ENCODE measurements at places on chromosomes 12 and 14. TPM values are rescaled to one million over a fixed set of nuclear protein-coding genes. Genes with fewer than 3 reads are reported as not detected.

DNA sequence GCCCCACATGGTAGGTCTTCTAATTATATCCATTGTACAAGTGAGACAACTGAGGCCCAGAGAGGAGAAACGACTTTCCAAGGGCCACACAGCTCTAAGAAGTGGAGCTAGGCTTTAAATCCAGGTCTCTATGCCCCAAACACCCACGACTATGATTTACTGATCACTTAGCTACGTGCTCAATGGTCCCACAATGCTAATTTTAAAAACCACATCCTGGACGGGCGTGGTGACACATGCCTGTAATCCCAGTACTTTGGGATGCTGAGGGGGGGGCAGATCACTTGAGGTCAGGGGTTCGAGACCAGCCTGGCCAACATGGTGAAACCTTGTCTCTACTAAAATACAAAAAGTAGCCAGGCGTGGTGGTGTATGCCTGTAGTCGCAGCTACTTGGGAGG lies 8.4 kb upstream of the MLEC start:
- no peak overlapping the region for H3K27ac ChIP-seq
- no peak overlapping the region for H3K4me3 ChIP-seq
- no peak for DNase-seq

DNA sequence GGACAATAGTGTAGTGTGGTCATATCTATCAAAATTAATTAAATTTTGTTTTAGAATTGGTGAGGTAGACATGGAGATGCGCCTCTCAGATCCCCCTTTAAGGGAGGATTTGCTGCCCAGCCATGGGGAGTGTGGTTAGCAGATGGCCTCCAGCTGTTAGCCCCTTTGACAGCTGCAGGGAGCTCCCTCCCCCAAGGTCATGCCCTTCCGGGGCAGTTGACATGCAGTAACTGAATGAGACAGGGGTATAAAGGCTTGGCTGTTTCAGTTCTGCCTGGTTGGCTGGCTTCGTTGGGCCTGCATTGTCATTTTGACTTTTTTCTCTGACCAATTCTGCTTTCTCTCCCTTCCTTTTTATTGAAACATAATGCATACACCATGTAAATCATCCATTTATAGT lies 291.5 kb upstream of the SRRM4 start:
- no peak overlapping the region for H3K4me3 ChIP-seq
- no peak for DNase-seq
- H3K36me3 ChIP-seq: no peaks in the 10 kb centered on the region
- H3K27me3 ChIP-seq: no peaks in the 10 kb centered on the region
- no peaks in the 10 kb centered on the region for H3K4me1 ChIP-seq

GRCh38 chr14:45048385-45048784 lies 35.5 kb upstream of the PRPF39 start:
- H3K4me3 ChIP-seq: no peak overlapping the region
- no peaks in the 10 kb centered on the region for H3K27me3 ChIP-seq
- no peaks in the 10 kb centered on the region for H3K4me1 ChIP-seq
- no peak overlapping the region for H3K27ac ChIP-seq

DNA sequence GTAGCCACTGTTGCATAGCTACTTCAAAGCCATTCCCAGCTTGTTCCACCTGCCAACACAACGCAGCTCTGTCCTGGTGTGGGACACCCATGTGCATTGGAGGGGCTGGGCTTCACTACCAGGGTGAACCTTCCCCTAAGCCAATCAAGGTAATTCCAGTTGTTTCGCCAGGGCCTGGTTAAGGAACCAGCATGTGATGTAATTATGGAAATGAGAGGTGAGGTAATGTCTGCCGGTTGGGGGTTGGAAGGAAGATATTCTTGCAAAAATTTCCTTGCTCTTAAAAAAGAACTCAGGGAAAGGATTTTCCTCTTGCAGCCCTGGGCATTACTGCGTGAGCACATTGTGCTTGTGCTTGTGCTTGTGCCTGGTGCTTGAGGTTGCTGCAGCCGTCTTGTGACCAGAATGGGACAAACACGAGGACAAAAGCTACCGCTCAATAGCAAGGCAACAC lies 14.9 kb downstream of the TUBA1C start:
- H3K27ac ChIP-seq: no peak overlapping the region
- no peaks in the 10 kb centered on the region for H3K4me1 ChIP-seq
- H3K36me3 ChIP-seq: no peaks in the 10 kb centered on the region
- no peaks in the 10 kb centered on the region for H3K27me3 ChIP-seq
- H3K4me3 ChIP-seq: no peak overlapping the region

- no peak for DNase-seq
- no peaks in the 10 kb centered on the region for H3K36me3 ChIP-seq
- H3K4me3 ChIP-seq: no peak overlapping the region
- H3K27ac ChIP-seq: no peak overlapping the region
- H3K27me3 ChIP-seq: no peaks in the 10 kb centered on the region
These were observed 17.9 kb upstream of the IL22 start for GRCh38 chr12:68271346-68271745.

DNA sequence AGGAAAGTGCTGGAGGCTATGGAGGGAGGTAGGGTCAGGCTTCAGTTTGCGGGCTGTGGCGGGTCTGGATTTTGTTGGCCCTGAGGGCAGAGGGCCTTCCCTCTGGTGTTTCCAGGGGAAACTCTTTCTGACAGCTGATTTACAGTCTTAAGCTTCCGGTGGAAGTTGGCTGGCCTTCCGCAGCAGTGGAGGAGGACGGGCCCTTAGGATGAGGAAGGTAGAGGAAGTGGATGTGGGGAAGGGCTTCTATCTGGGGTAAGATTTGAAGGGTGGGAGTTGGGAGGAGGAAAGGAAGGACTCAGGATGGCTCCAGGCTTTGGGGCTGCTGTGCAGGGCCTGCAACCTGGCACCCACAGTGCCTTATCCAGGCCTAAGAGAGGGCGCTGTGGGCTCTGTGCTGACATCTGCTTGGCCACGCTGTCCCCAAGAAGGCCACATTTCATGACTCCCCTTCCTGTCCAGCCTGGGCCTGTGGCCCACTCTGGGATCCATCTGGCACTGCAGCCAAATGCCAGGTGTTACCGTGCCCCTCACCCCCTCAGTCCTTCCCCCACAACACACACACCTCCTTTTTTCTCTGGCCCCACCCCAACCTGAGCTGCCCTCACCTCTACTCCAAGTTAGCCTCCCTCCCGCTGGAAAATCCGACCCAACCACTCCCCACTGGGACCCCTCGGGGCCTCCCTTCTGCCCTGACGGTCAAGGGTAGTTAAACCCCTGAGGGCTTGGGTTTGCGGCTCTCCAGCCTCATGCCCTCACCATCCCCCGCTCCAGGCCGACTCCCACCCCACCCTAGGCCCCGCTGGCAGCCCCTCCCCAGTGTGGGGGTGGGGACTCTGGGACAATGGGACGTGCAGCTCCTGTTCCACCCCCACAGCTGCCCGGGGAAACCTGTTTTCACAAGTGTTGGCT lies 7.7 kb upstream of the PPP1R13B start:
- no peaks in the 10 kb centered on the region for H3K27me3 ChIP-seq
- no peaks in the 10 kb centered on the region for H3K36me3 ChIP-seq
- peaks cover 30% of the 10 kb centered on the region for H3K4me1 ChIP-seq
- no peak overlapping the region for H3K27ac ChIP-seq
- H3K4me3 ChIP-seq: no peak overlapping the region

- H3K4me1 ChIP-seq: no peaks in the 10 kb centered on the region
- H3K4me3 ChIP-seq: no peak overlapping the region
- no peak overlapping the region for H3K27ac ChIP-seq
- H3K27me3 ChIP-seq: no peaks in the 10 kb centered on the region
These were observed 255.2 kb downstream of the SYT1 start for GRCh38 chr12:79119796-79120195.

DNA sequence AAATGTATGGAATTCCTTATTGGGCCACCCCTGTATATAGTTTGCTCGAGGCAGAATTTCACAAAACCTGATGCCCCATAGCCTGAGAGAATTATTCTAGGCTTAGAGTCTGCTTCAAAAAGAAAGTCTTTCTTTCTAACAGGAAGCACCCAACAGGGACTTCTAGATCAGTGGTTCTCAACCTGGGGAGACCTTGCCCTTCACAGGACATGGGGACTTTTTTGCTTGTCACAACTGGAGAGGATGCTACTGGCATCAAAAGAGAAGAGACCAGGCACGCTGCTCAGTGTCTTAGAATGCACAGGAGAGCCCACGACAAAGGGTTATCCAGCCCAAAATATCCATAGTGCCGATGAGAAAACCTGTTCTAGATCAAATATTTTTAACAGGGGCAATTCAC lies 18.9 kb downstream of the WSB2 start:
- peaks cover 63% of the 10 kb centered on the region for H3K36me3 ChIP-seq
- H3K27me3 ChIP-seq: no peaks in the 10 kb centered on the region
- no peak for DNase-seq
- no peaks in the 10 kb centered on the region for H3K4me1 ChIP-seq
- no peak overlapping the region for H3K4me3 ChIP-seq
- H3K27ac ChIP-seq: no peak overlapping the region

IL26 gene
- total RNA-seq: 0.11 TPM

JPH4 gene
- total RNA-seq: 23.7 TPM

PRB2 gene
- total RNA-seq: not detected

IL31 gene
- not detected for total RNA-seq

DHRS2 gene
- 0.88 TPM for total RNA-seq

HHIPL1 gene
- total RNA-seq: 5.7 TPM

MDGA2 gene
- 38.3 TPM for total RNA-seq

AQP5 gene
- total RNA-seq: 0.20 TPM

RNASE4 gene
- 13.8 TPM for total RNA-seq

MMP14 gene
- 262 TPM for total RNA-seq

Measured in spinal cord (tissue), 10 donors.